Stimulated activated CD8-positive, alpha-beta memory T cell treated with anti-CD3 and anti-CD28 coated beads, Interleukin-2, amount 100 ng/mL, for 1 hour (primary cell): ENCODE measurements at places on chromosomes 12 and 14.

- DNase-seq: no peak
These were observed 276.2 kb downstream of the SSPN start for GRCh38 chr12:26471560-26471959.

DNA sequence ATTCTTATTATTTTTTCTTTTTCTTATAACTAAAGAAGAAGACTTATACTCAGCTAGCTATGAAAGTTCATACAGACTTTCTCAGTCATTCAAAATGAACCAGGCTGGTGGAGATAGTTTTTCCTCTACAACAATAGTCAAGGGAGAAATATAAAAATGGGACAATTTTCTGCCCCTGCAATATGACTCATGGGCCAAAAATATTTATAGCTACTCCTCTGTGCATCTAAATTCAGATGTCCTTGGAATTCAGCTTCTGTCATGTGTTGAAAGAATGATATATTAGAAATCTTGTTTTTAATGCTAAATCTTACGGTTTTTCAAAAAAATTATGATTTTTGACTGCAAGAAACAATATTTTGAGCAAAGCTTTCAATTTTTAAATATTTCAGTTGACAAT, 237.2 kb upstream of the SYT10 start:
- DNase-seq: no peak

- DNase-seq: no peak
These were observed 1241.2 kb upstream of the FLRT2 start for GRCh38 chr14:84288781-84289180.

DNA sequence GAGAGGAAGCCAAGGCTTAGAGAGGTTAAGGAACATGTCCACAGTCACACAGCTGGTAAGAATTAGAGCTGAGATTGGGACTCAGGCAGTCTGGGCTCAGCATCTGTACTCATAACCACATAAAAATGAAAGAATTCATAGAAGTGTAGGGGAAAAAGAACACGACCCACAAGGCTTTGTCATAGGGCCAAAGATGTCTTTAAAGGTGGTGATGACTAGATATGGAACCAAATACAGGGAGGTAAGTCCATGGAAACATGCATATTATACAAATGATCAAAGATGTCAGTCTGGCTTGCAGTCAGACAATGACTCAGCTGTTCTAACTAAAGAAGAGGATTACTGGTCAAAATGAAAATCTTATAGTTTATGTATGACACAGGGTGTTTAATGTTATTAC, 7.2 kb upstream of the SSPN start:
- no peak for DNase-seq

GRCh38 chr12:31631809-31632208, 27.7 kb upstream of the ETFBKMT start:
- no peak for DNase-seq

- no peak for DNase-seq
These were observed 16.1 kb downstream of the UBC start for GRCh38 chr12:124898200-124898922.
